SW 1271 (cell line): ENCODE measurements at places on chromosomes 6 and 20.

- DNase-seq, result no peak
Measured at GRCh38 chr6:26030716-26031115, 56.5 kb upstream of the HFE start.

GRCh38 chr6:8079126-8079525, 14.9 kb upstream of the BLOC1S5 start:
- DNase-seq, result no peak

GRCh38 chr6:152685819-152686218, 11.9 kb upstream of the MYCT1 start:
- no peak for DNase-seq

DNA sequence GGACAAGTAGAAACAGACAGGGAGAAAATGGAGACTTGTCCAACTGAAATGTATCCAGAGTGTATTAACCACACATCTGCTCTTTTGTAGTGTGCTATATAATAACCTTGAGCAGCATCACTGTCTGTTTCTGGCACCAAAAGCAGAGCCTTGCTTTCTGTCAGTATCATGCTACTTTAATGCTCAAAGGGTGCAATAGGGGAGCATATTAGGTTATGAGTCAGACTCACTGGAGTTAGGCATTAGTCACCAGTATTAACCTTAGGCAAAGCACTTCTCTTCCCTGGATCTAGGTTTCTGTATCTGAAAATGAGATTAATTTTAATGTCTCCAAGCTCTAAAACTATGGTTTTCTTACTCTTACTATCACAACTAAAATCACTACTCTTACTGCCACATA, 280.1 kb downstream of the TFAP2B start:
- DNase-seq, result no peak

DNA sequence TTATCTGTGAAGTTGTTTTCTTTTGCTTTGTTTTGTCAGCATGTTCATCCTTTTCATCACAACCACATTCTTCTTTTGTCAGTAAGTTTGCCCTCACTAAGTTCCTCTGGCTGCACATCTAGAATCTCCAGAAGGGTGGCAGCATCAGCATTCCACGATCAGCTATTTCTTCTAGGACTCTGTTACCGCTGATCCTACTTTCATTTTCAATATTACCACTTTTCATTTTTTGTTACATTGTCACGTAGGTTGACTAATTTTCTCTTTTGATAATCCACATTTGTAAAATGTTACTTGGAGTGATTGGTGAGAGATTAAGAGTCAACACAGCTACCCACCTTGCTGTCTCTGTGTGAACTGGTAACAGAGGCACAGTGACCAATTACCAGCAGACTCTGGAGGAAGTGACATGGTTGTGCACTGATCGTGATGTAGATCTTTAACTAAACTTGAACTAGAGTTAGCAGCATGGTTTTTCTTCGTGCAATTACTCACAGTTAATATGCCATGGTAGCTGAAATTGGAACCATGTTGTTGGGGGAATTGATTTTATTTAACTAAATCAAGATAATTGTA, 307.9 kb upstream of the SLC35B3 start:
- DNase-seq, result no peak

GRCh38 chr20:44040202-44040915, 125.7 kb downstream of the TOX2 start:
- no peak for DNase-seq

GRCh38 chr20:15609921-15610320, 963.3 kb downstream of the KIF16B start:
- no peak for DNase-seq

DNA sequence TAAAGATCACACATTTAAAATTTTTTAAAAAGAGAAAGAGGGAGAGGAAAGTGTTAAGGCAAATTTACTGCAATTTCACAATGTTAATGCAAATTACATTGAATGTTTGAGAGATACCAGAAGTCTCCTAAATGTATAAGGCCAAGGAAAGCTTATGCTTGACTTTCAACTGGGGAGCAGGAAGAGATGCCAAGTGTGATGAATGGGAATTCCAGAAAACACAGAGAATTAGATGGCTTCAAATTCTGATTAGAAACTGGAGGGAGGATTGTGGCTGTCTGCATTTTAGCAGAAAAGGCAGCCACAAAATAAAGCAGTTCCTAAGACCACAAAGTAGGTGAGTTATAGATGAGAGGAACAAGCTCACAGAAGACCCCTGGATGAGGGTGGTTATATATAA, 328.3 kb upstream of the CITED2 start:
- no peak for DNase-seq

- DNase-seq, result no peak
Measured at GRCh38 chr6:47132724-47133123, 90.6 kb upstream of the ADGRF1 start.

DNA sequence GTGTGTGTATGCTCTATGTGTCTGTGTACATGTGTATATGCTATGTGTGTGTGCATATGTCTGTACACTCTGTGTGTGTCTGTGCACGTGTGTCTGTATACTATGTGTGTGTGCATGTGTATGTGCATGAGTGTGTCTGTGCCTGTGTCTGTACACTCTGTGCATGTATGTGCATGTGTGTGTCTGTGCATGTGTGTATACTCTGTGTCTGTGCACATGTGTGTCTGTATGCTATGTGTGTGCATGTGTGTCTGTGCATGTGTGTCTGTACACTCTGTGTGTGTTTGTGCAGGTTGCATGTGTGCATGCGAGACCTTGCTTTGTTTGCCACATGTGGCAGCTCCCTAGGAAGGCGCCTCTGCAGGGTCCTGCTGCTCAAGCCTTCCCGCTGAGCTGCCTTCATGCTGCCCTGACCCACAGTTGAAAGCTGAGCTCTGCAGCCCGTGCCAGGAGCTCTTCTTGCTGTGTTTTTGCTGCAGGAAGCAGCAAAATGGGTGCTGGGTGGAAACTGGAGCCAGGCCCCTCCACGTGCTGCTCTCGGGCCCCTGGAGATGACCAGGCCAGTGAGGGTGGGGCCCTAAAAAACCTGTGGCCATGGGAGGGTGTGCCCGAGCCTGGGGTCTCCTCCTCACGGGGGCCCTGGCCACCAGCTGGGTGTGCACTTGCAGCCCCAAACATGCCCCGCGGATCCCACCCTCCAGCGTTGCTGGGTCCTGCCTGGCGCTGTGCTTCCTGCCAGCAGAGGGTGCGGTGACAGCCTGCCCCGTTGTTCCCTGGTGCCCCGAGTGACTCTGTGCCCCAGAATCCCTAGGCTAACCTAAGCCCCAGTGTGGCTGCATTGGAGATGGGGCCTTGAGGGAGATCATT, 109.1 kb downstream of the DACT2 start:
- no peak for DNase-seq

GRCh38 chr6:26403893-26404292, 1.8 kb downstream of the BTN3A1 start:
- no peak for DNase-seq

GRCh38 chr6:2034256-2034655, 211.1 kb downstream of the GMDS start:
- no peak for DNase-seq

- DNase-seq, result no peak
Measured at GRCh38 chr20:11132819-11133415, 459.1 kb upstream of the JAG1 start.

DNA sequence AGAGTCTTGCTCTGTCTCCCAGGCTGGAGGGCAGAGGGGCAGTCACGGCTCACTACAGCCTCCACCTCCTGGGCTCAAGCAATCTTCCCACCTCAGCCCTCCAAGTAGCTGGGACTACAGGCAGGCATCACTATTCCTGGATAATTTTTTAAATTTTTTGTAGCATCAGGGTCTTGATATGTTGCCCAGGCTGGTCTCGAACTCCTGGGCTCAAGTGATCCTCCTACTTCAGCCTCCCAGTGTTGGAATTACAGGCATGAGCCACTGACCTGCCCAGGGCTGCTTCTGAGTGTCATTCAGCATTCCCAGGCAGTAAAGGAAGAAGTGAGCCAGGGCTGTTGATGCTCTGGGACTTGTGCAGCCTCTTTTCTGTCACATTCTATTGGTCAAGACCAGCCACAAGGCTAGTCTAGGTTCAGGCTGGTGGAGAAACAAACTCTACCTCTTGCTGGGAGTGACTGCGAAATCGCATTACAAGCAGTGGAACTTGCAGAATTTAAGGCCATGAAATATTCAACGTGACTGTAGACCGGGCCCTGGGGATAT, 2.1 kb upstream of the ARFGEF2 start:
- DNase-seq, result no peak

DNA sequence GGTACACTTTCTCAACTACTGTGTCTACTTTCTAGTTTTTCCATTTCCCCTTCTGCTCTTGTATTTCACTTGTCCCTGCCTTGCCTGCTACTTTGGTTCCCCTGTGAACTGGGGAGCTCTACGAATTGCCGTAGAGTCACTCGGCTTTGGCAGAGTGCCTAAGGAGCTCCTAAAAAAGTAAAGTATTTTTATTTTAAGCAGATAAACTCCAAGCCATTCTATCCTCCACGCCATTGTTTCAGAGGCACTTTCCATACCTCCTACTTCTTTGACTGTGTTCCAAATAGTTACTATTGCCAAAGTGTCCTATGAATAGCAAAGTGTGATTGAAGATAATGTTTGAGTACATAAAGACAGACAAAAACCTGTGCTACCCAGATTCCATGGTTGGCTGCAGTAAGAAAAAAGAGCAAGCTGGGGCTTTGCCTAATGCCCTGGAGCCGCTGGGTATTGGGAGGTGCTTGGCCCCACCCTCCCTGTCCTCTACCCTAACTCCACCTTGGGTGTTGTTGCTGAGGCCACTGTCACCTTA, 5.1 kb upstream of the MBOAT1 start:
- no peak for DNase-seq

DNA sequence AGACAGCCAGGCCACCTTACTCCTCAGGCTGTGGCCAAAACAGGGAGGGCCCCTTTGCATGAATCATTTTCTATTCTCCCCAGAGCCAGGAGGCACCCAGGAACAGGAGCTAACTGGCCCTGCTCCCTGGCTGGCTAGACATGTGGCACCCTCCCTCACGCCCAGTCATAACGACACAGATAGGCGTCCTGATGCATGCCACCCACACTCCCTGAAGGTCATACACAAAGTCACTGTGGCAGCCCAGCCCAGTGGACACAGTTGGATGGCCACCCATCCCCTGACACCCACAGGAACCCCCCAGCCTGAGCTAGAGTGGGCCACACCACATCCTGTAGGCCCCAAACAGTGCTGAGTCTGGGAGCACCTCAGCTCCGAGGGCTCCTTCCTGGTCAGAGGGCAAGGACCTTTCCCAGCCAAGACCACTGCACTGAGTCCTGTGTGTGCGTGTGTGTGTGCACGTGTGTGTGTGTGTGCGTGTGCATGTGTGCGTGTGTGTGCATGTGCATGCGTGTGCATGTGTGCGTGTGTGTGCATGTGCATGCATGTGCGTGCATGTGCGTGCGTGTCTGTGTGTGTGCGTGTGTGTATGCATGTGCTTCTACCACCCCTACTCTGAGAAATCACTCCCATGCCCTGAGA, 21.6 kb downstream of the TFEB start:
- no peak for DNase-seq

DNA sequence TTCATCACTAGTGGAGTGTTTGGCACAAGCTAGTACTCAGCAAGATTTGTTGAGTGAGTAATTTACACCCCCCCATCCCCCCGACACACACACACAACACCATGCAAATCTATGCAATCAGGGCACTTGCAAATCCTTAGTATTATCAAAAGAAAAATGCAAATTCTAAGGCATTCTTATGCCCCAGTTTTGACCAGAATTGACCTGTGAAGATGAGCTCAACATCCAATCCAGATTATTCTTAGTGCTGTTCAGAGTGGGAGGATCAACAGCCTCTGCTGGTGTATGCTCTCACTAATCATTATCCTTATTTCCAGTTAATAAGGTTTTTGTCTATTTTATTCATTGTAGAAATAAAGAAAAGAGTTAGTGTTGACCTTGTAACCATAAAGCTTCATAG, 185.4 kb downstream of the PLCB1 start:
- no peak for DNase-seq

DNA sequence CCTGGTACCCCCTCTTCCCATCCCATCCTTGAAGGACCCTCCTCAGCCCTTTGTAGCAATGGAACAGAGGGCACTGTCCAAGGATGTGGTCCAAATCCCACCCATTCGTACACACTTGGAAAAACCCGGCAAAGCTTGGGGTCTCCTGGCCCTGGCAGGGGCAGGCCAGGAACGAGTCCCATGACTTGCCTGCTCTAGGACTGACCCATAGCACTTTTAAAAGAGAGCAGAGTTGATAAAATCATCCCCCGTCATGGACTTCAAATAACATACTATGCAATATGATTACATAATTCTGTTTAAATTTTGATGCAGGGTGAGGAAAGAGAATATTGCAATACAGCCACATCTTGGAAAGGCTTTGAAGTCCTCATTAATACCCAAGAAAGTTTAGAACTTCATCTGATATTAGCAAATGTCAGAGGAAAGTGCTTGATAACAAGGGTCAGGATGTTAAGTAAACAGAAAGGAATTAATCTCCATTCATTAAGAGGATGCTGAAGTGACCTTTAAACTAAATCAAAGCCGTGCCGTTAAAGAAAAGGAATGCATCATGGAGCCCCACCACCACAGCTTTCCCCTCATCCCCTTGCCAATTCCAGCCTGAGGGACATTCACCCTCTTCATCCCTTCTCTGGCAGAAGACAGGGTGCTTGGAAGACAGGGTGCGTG, 60.7 kb upstream of the NXT1 start:
- DNase-seq, result no peak

DNA sequence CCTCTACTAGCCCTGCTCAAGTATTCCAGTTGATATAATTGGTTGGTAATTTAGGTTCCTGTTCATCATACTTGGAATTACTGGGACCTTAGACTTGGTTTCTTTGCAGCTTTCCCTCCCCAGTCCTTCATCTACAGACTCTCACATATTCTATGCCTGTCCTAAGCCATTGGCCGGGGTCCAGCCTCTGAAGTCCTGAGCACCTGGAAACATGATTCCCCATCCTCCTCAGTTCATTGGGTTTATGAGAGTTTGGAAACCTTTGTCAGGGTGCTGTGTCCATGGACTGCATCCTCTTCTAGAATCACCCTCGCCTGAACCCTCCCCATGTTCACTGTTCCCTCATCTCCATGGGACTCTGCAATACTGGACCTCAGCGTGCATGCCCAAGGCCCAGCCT, 8.8 kb downstream of the GSTA2 start:
- DNase-seq, result no peak

DNA sequence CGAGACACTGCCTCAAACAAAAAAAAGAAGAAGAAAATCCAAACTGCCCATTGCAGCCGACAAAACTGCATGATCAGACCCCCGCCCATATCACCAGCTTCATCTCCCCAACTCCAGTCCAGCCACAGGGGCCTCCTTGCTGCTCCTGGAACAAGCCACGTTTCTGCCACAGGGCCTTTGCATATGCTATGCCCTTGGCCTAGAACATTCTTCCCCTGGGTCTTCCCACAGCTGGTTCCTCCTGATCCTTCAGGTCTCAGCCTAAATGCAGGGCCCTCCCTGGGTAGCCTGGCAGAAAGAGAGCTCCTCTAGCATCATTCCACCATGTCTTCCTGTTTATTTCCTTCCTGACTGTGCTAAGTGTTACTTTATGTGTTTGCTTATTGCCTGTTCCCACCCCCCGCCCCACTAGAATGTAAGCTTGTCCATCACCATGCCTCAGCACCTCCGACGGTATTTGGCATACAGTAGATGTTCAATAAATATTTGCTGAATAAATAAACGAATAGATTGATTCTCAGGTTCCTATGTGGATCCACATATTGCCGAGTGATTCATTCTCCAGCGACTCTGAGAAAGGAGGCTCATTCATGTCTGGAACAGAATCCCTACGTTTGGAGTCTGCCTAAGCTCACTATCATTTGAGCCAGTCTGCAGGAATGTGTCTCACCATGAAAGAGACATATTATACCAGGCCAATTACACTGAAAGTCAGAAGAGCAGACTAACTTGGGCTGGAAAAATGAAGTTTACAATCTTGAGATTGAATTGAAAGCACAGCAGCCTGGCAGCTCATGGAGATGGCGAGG, 56.1 kb downstream of the NFATC2 start:
- no peak for DNase-seq
